T-helper 9 cell (primary cell): ENCODE measurements at places on chromosomes 13 and 19.

DNA sequence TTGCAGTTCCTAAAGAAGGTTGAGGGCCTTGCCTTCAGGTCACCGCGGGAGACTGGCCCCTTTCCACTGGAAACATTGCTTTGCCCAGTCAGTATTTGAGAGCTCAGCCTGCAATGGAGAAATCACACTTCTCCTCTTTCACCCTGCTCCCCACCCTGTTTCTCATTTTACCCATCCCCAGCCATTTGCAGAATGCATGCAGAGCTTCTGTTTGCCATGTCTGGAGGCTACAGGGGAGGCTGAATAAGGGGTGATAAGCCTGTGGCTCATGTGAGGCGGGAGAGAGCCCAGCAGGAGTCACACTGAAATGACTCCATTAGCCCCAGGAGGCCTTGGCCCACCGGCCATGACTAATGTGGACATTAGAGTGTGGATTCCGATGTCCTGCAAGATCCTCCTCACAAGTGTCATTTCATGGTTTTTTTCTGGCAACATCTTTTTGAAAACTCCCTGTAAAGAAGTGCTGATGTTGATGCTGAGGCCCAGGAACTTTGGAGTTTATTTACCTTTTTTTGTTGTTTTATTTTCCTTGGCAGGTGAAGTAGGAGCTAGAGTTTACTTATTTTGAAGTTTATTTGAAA, 6.3 kb downstream of the SPINT2 start:
- DNase-seq: no peak

- no peak for DNase-seq
Observed at GRCh38 chr13:107743983-107744382, 471.4 kb downstream of the LIG4 start.

- DNase-seq: no peak
Observed at GRCh38 chr13:113991191-113991669, 17.4 kb upstream of the C13orf46 start.

DNA sequence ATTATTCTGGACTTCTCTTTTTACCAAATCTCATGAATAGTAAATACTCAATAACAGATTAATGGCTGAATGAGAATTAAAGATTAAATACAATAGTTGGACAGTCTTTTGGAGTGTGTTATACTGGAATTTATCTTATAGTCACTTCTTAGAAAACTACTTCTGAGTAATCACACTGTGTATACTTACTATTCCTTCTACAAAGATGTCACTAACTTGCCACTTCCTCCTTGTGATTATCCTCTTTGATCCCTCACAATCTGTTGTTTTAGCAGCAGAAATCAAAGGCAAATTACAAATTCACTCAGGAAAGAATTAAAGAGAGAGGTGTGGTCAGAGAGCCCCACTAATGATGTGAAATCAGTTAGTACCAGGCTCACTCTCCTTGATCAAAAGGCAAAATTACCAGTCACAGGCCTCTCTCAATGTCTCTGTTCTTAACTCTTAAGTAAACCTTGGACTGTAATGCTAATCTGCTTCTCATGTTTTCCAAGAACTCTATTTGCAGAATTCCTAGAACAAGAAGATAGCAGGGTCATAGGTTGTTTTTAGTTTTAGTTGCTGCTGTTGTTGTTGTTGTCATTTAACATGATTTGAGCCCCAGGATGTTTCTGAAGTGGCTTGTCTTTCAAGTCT, 37.3 kb upstream of the FNDC3A start:
- no peak for DNase-seq

DNA sequence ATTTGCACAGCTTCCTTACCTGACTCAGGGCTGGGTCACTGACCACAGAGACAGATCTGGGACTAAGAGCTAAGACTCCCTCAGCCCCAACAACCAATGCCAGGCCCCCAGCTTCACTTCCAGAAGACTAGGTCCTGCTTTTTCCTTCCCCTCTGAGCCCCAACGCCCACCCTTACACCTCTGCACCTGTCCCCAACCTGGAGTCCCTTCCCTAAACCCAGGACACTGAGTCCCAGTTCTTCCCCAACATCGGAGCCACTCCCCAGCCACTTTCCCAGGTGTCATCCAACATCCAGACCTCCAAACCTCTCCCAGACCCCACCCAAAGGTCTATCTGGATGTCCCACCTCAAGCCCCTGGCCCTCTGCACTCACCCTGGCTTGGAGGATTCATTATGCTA, 2.9 kb downstream of the FCER2 start:
- DNase-seq: no peak
